ENCODE measurements at places on chromosomes 12 and 14. TPM values are rescaled to one million over a fixed set of nuclear protein-coding genes. Genes with fewer than 3 reads are reported as not detected.

AQP6 gene
- total RNA-seq, result under 0.01 TPM

CEP290 gene
- total RNA-seq, result 8.1 TPM

CRIP2 gene
- 148 TPM for total RNA-seq

ANKRD33 gene
- not detected for total RNA-seq

FGFR1OP2 gene
- 42.1 TPM for total RNA-seq

HOXC9 gene
- total RNA-seq, result not detected

CBLN3 gene
- total RNA-seq, result 1.6 TPM

ZNF641 gene
- total RNA-seq, result 8.4 TPM

SDSL gene
- total RNA-seq, result 21.7 TPM

MANSC4 gene
- not detected for total RNA-seq

PROX2 gene
- total RNA-seq, result not detected

P2RX7 gene
- 5.4 TPM for total RNA-seq

DAO gene
- not detected for total RNA-seq

RNASE9 gene
- not detected for total RNA-seq

KRT74 gene
- not detected for total RNA-seq

ALX1 gene
- total RNA-seq, result 0.08 TPM

PTPRO gene
- total RNA-seq, result 1.2 TPM

NKX2-1 gene
- total RNA-seq, result not detected

LUM gene
- total RNA-seq, result 115 TPM

AMDHD1 gene
- total RNA-seq, result not detected

TAS2R31 gene
- total RNA-seq, result 1.2 TPM

MBD6 gene
- 2.9 TPM for total RNA-seq

SLC25A29 gene
- 26.2 TPM for total RNA-seq

VEZT gene
- 87.9 TPM for total RNA-seq

PLEK2 gene
- total RNA-seq, result 18.6 TPM

KSR2 gene
- not detected for total RNA-seq

RPGRIP1 gene
- total RNA-seq, result under 0.01 TPM

HOXC6 gene
- total RNA-seq, result 0.35 TPM

KRT3 gene
- not detected for total RNA-seq

TAMALIN gene
- 11.7 TPM for total RNA-seq

CLEC6A gene
- total RNA-seq, result not detected

PTGDR gene
- 0.12 TPM for total RNA-seq

MMP19 gene
- 4.0 TPM for total RNA-seq

GLIPR1L1 gene
- not detected for total RNA-seq

NANOG gene
- not detected for total RNA-seq

FAM222A gene
- 0.08 TPM for total RNA-seq

TEAD4 gene
- total RNA-seq, result 9.6 TPM

CCDC177 gene
- not detected for total RNA-seq

All from smooth muscle cell of the coronary artery (primary cell).